ENCODE measurements at places on chromosomes 2 and 18. TPM values are rescaled to one million over a fixed set of nuclear protein-coding genes. Genes with fewer than 3 reads are reported as not detected.

Gene MERTK
- 36.3 TPM for total RNA-seq

Gene RAPH1
- 66.9 TPM for total RNA-seq

Gene ARHGAP25
- 10.8 TPM for total RNA-seq

Gene SPR
- total RNA-seq: 53.4 TPM

Gene GRHL1
- total RNA-seq: 86.3 TPM

Gene FER1L5
- total RNA-seq: 0.98 TPM

Gene DCC
- 0.15 TPM for total RNA-seq

Gene MITD1
- 41.1 TPM for total RNA-seq

Gene LNPK
- 30.3 TPM for total RNA-seq
